Stimulated activated CD4-positive, alpha-beta T cell treated with anti-CD3 and anti-CD28 coated beads, Interleukin-4, amount 100 ng/mL, for 24 hours (primary cell): ENCODE measurements at places on chromosomes 12 and 14.
A peak's percentile ranks its signal among the peaks of the same experiment; 100 is the strongest.

- no peak for DNase-seq
These were observed 187.3 kb downstream of the CAND1 start for GRCh38 chr12:67456431-67456901.

DNA sequence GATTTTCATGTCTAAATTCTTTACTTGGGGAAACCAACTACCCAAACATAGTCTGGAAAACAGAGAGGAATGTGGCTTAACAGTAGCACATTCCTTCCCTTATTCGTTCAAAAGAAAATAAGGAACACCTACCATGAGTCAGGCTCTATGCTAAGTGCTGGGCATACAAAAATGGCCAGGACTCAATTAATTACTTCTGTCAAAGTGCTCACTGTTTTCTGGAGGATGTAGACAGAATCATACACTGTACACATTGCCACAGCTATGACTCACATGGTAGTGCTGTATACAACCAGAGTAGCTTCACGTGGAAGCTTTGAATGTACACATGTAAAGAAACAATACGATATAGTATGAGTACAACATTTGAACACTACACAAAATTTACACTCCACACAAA is 50.1 kb downstream of the SLC25A21 start:
- DNase-seq: no peak

GRCh38 chr14:64082837-64083236 is 211.3 kb downstream of the ESR2 start:
- DNase-seq: no peak

- DNase-seq: no peak
These were observed 764.7 kb downstream of the BCL11B start for GRCh38 chr14:98507264-98507663.

GRCh38 chr14:31419967-31420318 is 407 bp downstream of the HEATR5A start:
- DNase-seq: peak; percentile 14

DNA sequence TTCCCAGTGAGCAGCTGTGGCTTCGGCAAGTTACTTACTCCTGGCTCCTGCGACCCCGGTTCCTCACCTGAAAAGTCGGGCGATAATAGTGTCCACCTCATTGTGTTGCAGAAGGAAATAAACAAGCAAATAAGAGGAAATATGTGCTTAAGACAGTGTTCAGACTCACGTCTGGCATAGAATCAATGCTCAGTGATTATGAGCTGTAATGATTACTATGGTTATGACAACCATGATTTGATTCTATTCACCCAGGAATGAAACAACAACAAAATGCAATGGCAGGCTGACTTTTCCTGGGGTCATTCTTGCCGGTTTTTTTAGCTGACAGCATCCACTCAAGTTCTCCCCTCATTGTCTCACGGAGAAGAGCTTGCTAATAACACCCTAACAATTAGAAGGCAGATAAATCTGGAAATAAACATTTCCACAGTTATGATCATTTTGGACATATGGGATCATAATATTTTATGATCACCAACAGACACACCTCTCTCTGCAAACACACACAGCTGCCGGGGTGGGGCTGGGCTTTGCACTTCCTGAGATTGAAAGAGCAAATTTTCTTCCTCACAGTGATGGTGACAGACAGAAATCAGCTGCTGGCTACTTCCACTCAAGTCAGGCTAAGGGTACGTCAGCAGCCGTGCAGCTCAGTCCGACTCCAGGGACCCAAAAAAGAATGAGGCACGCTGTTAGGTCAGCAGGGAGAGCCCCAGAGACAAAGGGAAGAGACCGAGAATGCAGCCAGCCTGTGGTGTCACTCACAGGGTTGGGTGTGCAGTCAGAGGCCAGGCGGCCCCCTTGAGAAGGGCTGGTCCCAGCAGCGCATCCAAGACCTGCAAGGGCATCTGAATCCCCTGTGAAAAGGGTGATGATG is 158.0 kb downstream of the RIMBP2 start:
- no peak for DNase-seq

- DNase-seq: no peak
These were observed 380.5 kb upstream of the GARIN6 start for GRCh38 chr12:99267038-99267437.

DNA sequence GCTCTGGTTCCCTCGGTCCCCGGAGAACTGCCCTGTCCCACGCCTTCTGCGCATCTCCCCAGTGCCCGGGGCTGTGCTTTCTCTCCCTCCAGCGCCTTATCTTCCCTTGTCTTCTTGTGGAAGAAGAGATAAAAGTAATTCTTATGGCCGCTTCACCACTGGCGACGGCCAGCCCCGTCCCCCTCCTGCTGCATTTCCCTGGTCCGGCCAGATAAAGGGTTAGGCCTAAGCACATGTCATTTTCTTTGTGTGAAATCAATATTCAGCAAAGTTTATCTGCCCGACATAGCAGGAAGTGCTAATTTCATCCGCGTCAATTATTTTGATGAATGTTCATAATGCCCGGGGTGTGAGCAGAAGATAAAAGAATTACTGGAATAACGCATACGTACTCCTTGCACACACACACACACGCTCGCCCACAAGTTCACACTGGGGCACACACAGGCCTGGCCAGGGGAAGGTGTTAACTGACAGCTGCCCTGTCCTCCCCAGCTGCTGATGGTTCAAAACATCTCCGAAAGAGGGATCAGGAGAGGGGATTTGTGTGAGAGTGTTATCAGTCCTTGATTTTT is 177.7 kb upstream of the LHX5 start:
- no peak for DNase-seq

DNA sequence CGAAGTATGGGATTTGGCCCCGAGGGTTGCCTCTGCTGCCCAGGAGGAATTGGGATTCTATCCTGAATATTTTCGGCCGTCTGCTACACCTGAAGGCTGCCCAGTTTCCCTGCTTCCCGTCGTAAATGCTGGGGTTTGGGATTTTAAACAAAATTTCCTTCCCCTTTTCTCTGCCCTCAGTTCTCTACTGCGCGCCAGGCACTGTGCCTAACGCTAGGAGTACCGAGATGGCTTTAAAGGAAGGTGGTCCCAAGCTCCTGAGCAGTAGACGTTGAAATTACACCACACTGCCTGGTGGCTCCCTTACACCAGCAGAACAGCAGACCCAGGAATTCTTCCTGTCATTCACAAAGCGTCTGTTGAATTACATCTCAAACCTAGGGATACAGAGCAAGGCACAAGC is 566 bp upstream of the PRDM4 start:
- peak; percentile 11 for DNase-seq

DNA sequence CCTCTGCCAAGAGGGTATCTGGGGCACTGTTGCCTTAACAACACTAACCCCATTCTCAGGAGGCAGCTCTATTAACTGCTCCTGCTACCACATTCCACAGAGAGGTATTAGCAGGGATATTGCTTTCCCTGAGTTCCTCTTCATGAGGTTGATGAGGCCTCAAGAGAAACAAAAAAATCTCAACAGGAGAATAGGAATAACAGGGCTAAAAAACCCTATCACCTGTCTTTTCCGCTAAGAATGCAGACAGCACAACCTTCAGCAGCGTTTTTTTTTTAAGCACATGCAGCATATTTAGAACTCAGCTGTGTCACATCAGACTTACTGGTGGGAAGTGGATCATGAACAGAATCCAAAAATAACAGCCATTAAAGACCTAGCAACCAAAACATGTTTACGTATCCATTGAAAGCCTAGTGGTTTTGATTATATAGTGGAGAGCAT is 29.2 kb downstream of the ATF7 start:
- no peak for DNase-seq

DNA sequence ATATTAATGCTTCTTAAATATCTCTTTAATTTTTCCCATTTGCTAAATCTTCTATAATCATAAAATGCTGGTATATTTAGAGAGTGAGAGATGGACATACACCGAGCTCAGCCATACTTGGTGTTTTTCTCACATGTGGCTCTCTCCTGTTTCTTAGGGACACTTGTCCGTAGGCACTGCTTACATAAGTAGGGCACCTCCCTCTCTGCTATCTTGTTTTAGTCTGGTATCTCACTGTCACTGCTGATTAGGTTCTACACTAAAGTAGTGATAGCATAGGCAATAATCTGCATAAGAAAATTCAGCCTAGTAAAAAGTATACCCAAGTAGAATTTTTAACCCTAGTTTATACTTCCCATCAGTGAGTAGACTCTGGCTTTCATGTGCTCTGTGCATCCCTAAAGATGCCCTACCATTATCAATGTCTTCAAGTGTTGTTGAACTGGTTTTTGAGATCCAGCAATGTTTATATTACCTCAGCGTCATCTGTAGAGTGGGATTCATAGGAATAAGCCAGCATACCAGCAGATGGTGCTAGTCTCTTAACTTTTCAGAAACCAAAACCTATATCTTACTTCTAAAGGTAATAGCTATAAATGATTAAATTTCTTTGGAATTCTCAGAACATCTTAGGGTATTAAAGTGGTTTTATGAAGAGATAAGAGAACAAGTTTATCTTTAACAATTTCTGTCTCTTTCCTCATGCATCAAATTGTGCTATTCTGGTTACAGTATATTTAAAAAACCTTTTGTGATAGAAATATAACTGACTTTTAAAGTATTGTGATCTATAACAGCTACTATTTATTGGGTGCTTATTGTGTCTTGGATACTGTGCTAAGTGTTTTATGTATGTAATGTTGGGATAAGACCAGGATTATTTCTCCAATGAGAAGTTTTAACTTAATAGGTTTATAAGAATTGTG is 32.9 kb downstream of the ARID2 start:
- DNase-seq: no peak

GRCh38 chr12:108507971-108508642 is 7.0 kb upstream of the FICD start:
- no peak for DNase-seq

DNA sequence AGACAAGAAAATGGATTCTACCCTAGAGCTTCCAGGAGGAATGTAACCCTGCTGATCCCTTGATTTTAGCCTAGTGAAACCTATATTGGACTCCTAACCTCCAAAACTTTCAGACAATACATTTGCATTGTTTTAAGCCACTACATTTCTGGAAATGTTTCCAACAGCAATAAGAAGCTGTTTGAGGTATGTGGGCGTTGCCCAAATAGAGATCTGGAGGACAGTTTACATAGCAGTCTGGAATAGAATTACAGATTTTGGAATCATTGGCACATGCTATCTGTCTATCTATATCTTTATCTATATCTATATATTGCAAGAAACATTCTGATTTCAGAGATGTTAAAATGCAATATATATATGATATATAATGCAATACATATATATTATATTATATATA is 42.4 kb upstream of the EGLN3 start:
- DNase-seq: no peak

- DNase-seq: no peak
These were observed 33.7 kb upstream of the PAX9 start for GRCh38 chr14:36627981-36628380.

- no peak for DNase-seq
These were observed 59.1 kb downstream of the FAM222A start for GRCh38 chr12:109772622-109773321.

DNA sequence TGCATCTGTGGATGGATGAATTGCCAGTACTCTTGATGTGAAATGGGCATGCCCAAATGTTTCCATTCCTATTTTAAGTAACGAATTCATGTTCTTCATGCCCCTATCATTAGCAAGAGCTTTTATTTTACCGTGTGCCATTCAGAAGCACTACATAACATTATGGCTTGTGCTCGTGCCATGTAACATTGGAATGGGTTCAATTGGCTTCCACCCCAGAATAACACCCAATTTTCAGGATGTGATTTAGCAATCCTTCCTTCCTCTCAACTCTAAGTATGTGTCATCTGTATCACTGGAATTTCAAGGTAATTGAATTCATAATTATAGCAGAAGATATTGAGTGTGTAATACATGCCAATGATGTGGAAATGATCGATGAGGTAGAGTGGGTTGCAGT is 145.8 kb upstream of the TMPO start:
- DNase-seq: no peak

DNA sequence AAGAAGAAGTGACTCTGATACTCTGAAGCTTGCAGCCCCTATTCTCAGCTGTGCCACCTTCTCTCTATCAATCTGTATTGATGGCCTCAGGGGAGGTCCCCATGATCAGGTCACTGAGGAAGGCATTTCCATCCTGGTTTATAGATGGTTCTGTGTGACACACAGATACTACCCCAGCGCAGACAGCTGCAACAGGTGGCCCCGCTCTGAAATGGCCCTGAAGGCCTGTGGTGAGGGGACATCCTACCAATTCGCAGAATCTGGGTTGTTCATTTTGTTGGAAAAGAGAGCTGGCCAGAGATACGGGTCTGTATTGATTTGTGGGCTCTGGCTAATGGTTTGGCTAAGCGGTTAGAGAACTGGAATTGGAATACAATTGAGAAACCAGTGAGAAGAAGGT is 21.7 kb downstream of the DLK1 start:
- no peak for DNase-seq

DNA sequence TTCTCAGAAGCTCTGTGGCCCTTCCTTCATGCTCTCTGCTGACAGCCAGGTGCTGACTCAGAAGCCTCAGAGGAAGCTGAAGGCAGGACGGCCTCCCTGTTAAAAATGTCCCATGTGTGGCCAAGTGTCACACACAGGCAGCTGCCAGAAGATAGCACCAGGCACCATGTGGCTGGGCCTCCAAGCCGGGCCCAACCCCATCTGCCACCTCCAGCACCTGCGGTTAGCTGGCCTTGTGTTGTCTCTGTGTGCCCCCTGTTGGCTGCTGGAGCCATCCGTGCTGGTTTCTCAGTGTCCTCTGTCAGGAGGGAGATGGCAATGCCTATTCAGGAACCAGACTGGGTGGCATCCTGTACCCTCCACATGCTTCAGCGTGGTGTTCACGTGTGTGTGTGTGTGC is 63.2 kb downstream of the TSPAN11 start:
- DNase-seq: no peak

DNA sequence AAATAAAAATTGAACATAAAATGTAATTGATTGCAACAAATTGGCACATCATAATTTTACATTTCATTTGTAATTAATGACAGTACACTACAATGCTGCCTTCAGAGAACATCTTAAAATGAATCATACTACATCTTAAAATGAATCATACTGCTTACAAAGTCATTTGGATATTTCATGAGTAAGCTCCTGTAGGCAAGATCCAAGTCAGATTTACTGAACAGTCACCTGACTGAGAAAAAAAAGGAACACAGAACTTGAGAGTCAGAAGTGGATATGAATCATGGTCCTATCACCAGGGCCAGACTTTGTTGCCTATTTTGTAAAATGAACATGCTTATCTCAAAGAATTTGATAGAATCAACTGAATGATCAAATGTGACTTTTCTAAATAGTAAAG is 32.7 kb upstream of the FBLN5 start:
- peak; percentile 17 for DNase-seq
